ENCODE measurements at places on chromosomes 11 and 22.

DNA sequence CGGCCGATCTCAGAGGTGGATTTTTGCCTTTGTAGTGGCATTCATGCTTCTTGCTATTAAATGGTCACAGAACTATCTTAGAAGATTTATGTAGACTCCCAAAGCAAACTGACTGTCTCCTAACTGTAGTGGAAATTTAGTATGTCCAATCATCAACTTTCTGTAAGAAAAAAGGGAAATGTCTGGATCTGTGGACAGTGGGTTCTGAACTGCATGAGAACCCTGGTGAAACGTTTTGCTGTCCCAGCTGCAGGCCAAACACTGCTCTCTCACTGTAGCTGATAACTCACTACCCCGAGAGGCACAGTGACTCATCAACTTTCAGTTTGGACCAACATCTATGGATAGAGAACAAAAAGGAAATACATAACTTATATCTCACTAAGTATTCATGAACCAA, 387.1 kb downstream of the SOX6 start:
- no peak for DNase-seq

DNA sequence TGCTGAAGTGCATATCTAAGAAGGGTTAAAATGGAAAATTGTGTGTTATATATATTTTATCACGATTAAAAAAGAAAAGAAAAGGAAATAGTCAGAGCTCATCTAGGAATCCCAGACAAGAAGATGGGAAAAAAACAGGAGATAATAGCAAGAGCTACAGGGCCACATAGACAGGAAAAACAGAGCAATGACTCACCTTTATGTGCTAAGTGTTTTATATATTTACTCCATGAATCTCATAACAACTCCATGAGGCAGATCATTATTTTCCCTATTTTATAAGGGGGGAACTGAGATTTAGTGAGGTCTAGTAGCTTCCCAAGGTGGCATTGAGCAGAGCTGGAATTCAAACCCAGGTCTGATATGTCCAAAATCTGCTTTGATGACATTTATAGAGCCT, 18.1 kb upstream of the ELF5 start:
- DNase-seq = no peak

DNA sequence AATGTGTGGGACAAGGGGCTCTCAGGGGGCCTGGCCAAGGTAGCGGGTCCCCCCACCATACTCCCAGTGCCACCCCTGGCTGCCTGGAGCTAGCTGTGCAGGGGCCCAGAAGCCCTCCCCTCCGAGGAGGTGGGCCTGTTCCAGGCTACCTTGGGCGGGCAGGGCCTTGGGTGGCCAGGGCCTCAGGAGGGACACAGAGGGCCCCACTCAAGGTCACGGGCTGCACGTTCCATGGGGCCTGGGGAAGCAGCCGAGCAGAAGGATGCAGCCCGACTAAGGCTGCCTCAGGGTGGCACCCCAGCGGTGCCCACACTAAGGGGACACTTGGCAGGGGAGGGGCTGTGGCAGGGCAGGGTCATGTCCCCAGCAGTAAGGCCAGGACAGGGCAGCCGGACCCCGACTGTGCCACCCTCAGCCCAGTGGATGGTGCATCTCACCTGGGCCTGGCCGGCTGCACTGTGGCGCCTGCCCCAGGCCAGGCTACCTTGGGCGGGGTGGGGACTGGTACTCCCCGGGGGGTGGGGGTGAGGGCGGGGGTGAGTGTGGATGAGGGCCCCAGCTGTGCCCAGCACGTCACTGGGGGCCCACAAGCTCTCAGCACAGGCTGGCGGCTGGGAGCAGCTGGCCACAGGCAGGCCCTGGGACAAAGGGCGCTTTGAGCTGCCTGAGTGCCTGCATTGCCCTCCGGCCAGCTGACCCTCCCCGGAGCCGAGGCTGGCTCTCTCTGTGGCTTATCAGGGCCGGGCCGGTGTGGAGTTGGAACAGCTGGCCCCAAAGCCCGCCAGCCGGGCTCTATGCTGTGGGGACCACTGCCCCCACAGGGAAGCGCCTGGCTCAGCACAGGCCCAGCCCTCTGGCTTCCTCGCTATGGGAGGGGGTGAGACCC, 117.1 kb downstream of the KCNQ1 start:
- DNase-seq = no peak

DNA sequence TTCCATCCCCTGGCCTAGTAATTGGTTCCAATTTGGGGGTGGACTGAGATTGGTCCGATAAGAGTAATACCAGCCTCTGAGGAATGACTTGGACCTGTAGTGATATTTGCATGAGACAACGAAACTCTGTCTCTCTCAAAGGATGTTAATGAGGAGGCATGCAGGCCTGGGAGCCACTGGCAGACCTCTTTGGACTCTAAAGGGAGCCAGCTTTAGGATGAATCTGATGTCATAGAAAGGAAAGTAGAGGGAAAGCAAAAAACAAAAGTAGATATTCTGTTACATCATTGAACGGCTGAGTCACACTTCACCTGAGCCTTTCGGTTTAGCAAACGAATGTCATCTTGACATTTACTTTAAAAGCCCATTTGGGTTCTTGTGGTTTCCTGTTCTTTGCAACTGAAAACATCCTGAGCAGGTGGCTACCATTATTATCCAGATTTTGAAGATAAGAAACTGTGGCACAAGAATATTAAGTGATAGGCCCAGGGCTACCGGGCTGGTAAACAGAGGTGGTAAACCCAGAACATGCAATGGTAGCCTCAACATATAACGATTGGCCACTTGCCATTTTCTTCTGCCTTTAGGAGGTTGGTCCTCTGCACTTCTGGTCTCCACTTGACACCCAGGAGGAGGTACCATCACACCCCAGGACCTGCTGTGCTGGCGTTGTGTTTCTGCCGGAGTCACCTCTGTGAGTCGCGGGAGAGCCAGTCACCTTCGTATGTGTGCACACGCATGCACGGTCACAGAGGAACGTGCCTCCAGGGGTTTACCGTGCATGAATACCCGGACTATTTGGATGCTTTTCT, 42.7 kb downstream of the RTL6 start:
- peak; percentile 35 for DNase-seq

DNA sequence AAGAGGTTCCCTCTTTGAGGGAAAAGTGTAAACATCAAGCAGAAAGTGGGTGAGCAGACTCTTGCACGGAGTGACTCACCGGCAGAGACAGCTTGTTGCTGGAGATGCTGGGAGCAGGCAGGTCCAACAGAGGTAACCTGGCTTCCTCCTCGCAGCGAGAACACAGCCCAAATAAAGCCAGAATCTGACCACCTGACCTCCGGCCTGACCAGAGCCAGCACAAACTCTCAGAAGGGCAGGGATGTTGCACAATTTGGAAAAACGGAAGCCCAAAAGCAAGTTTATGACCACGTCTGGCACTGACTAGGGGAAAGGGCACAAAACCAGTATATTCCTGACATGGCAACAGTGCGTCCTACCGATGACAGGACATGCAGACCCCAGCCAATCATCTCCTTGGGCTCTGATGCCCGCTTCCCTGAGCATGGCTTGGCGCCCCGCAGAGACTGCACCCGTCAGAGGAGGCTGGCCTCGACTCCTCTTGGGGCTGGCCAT, 5.4 kb downstream of the SMCO4 start:
- no peak for DNase-seq

DNA sequence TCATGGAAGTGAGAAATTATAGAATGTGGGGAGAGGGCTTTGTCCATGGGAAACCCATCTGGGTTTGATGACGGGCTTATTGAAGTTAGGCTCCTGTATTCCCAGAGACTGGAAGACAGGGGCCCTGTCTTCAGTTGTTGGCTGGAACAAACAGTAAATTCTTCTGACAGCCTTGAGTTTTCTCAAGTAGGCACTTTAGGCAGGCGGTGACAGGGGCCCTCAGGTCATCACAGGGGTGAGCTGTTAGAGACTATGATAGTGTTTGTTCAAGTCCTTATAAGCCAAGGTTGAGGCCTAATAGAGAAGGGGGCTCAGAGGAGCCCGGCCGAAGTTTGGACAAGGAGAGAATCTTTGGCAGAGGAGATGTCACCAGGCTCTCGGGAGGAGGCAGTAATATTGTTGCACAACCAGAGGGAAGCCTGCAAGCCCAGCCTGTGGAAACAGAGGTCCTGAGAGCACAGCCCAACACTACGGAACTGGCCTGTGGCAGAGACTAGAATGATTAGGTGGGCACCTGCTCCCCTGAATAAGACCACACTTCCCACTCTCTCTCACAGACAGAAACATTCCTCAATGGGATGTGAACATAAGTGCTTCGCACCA, 20.2 kb upstream of the IL17RA start:
- no peak for DNase-seq

DNA sequence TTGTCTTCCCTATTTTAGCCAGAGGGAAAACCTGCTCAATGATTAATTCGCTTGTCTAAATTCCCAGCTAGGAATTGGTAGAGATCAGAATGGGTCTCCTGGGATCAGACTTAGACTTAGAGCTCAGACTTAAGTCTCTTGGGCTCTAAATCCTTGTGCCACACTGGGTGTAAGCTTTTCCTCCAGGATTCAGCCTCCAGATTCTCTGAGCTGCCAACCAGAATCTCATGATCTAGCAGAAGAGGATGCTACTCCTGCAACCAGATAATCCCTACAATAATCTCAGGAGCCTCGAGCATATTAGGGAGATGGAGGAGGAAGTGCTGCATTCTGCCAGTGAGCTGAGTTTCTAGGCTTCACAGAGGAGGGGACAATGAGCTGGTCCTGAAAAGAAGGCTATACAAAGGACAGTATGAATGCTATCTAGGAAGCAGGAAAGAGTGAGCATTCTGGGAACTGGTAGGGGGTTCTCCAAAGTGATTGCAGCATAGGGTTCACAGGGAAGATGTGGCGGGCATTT, 211.6 kb upstream of the SESN3 start:
- no peak for DNase-seq

DNA sequence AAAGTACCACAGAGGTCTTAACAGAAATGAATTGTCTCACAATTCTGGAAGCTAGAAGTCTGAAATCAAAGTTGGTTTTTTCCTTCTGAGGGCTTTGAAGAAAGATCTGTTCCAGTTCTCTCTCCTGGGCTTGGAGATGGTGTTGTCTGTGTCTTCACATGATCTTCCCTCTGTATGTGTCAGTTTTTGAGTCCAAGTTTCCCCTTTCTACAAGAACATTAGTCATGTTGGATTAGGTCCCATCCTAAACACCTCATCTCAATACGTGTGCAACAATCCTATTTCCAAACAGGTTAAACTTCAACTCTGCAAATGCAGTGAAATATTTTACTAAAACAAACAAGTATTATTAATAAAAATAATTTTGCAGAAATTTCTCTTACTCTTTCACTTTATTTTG, 3.1 kb upstream of the PTS start:
- no peak for DNase-seq

GRCh38 chr11:134957540-134958335, 545.7 kb upstream of the B3GAT1 start:
- no peak for DNase-seq

DNA sequence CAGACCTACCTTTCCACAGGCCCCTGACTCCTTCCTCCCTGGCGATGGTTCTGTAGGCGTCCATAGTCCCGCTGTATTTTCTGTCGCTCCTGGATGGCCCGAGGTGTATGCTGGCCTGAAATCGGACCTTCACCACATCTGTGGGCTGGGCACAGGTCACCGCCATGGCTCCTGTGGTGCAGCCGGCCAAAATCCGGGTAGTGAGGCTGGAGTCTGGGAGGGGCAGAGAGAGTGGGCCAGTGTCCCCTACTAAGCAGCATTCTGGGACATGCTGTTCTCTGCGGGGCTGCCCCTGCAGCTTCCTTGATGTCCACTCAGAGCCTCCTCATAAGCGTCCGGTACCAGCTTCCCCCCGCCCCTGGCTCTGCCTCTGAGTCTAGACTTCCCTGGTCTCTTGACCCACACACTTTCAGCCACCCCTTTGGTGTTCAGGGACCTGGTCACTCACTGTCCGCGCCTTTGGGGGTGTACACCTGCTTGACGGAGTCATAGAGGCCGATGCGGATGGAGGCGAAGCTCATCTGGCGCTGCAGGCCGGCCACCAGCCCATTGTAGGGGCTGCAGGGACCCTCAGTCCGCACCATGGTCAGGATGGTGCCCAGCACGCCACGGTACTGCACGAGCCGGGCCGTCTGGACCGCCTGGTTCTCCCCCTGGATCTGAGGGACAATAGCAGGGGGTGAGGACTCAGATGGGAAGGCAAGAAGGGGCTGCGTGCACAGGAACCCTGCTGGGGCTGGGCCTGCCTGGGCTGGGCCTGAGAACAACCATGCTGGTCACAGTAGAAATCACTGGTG, 3.0 kb downstream of the UCP3 start:
- DNase-seq = no peak

DNA sequence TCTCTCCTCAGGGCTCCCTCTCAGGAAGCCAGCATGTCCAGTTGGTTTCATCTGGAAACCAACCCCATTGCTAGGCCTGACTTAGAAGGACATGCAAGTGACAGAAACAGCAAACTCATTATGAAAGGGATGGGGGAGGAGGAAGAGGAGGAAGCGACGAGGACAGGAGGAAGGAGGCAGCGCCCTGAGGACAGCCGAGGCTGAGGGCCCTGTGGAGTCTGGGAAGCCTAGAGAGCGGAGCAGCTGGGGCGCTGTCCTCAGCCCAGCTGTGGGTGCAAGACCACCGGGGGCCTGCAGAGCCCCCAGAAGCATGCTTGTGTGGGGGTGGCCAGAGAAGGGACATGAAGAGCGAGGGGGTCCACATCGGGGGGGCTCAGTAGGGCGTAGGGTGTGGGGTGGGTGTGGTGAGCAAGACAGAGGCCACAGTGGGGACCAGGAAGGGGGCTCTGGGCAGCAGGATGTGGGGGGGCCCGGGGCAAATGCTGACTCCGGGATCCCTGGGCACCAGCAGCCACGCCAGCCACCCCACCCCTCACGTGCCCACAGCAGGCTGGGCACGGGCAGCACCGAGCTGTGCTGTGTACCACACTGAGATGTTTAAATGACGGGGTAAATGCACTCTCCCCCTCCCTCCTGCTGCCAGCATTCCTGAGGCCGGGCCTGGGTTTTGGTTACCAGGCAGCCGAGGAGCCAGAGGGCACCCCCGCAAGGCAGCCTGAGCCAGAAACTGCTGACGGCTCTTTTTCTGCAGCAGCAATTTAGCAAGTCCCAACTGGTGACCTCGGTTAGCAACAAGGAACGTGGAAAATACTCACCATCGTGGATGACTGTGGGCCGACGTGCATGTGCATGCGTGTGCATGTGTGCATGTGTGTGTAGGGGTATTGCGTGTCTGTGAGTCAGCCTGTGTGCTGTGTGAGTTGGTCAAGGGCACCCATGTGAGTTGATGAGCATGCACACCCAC, 82.7 kb upstream of the LINC01488 start:
- DNase-seq = no peak

DNA sequence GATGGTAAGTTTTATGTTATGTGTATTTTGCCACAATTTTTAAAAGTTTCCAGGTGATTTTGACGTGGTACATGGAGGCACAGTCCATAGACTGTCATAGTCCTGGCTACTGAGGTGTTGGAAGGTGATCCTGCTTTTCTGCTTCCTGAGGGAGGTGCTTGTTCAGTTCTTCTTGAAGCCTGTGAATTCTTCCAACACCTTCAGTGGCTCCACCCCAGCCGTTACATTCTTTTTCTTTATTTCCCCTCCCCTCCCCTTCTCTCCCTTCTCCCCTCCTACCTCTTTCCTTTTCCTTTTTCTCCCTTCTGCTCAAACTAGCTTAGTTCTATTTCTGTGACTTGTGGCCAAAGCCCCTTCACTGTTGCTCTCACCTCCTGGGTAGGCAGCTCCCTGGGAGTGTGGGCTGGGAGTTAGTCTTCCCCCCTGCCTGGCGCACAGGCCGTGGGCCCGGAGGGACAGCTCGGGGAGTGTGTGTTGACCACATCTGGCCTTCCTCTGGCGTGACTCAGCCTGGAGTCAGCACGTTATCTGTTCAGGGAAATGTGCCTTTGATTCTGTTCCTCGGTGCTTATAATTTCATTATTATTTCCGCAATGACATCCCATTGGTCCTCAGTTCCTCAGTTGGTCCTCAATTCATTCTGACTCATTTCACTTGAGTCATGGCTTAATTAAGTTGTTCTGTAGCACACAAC, 566.2 kb downstream of the TBC1D22A start:
- no peak for DNase-seq

GRCh38 chr22:26812731-26813130, 155.3 kb downstream of the MIAT start:
- DNase-seq = no peak
